Kidney epithelial cell (primary cell): ENCODE measurements at places on chromosomes 2 and 18.
A peak's percentile ranks its signal among the peaks of the same experiment; 100 is the strongest.

DNA sequence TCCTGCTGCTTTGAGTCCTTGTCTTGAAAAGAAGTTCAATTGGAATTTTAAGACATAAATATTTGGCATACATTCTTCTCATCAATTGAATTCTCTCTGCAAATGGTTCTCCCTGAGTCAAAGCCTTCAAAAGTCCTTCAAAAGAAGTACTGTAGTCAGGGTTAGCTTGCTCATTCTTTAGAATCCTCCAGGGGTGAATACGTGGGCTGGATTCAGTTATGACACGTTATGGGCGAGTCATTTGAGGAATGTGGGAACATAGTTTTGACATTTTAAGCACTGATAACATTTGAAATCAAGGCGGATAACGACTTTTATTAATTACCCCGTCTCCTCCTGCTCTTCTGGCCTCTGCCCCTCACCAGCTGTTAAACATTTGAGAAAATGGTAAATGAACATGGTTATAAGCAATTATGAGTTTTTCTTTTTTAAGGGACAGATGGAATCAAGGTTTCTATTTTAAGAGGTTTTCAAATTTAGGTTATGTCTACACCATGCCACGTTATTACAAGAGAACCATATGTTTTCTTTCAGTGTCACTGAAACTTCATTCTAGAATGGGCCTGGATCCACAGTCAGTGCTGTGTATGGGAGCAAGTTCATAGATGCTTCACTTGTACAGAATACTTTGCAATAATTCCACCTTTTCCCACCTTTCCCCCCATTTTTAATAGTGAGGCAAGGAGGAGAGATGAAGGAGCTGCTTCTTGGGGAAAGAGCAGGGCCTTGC is 273.1 kb downstream of the TSN start:
- DNase-seq, result peak; percentile 2

- DNase-seq, result no peak
Observed at GRCh38 chr2:173150087-173150486, 74.4 kb downstream of the MAP3K20 start.

GRCh38 chr2:56709181-56709580 is 525.4 kb downstream of the CCDC85A start:
- DNase-seq, result no peak

DNA sequence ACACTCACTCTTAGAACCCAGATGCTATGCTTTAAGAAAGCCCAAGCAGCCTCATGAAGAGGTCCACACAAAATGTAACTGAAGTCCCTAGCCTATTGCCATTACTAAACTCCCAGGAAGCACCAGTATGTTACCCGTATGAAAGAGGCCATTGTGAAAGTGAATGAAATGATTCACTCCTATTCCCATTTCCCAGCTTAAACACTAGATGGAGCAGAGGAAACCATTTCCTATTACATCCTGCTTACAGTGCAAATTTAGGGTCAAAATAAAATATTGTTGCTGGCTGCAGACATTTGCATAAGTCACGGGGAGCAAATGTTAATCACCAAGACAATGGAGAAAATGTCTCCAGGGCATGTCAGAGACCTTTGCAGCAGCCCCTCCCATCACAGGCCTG is 989.7 kb upstream of the CRIM1 start:
- no peak for DNase-seq

DNA sequence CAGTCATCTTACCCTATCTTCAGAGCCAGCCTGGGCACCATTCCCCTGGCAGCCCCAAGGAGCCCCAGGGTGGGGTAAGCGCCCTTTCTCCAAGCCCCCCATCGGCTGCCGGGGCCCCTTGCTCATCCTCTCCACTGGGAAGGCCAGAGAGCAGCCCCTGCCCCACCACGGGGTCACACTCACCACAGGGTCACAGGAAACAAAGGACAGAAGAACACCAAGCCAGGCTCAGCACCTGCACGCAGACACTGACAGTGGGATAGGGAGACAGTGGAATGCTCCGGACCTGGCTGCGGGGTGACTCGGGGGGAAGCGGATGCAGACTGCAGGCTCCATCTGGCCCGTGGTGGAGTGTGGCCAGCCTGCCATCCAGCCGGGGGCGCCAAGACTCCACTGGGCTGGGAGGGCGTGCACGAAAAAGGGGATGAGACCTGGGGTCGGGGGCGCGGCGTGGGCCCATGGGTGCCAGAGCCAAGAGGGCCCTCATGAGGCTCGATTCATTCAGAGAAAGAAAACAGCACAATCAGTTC is 21.1 kb downstream of the HDAC4 start:
- DNase-seq, result no peak

GRCh38 chr2:127721311-127721977 is 20.1 kb downstream of the SFT2D3 start:
- DNase-seq, result peak; percentile 69

- DNase-seq, result no peak
Observed at GRCh38 chr2:240203788-240204270, 63.4 kb upstream of the OTOS start.

DNA sequence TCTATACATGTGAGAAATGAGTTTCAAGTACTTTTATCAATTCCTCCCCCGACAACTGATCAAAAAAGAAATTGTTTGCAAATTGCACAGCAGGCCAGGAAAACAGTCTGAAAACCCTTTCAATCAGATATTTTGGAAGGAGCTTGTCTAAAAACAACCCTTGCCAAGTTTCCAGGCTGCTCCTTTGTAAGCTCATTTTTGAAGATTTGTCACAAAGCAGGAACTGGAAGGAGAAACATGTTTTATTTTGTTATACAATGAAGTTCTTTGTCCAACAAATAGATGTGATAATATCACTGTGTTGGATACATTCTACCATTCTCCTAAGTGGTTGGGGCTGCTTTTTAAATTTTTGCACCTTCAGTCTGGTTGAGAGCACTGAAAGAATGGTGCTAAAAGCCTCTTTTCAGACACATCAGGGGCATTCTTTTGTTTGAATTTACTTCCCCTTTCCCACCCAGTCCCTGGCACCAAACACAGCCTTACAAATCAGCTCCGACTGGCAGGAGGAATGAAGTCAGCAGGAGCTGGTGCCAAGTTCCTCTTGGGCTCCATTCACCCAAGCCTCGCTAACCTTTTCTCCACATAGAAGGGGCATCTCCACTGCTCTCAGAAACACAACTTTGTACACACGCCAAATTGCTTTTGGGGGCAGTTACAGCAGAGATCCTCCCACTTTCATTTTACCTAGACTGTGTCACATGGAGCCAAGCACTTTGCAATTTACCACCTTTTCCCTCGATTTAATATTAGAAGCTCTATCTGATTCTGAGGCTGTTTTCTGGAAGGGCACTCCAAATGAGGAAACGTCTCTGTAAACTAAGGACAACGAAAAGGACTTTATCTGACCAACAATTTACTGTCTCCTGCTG is 88.0 kb downstream of the C1D start:
- no peak for DNase-seq

GRCh38 chr2:212843409-212844199 is 305.0 kb upstream of the ERBB4 start:
- no peak for DNase-seq

GRCh38 chr2:191601060-191601459 is 76.9 kb upstream of the NABP1 start:
- DNase-seq, result no peak

DNA sequence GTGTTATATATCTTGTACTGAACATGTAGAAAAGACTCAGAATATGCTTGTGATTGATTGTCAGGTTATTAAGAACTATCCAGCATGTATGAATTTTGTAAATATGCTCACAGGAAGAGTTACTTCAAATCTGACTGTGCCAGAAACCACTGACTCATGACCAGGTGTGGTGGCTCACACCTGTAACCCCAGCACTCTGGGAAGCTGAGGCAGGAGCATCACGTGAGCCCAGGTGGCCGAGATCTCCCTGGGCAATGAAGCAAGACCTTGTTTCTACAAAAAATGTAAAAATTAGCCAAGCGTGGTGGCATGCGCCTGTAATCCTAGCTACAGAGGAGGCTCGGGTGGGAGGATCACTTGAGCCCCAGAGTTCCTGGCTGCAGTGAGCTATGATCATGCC is 126.6 kb downstream of the COMMD1 start:
- DNase-seq, result no peak
